Activated CD4-positive, alpha-beta T cell treated with anti-CD3 and anti-CD28 coated beads, Interleukin-2, amount 10 ng/mL, durations not matched to agents 7 days and 5 days (primary cell): ENCODE measurements at places on chromosomes 7 and 10. TPM values are rescaled to one million over a fixed set of nuclear protein-coding genes. Genes with fewer than 3 reads are reported as not detected.

DNA sequence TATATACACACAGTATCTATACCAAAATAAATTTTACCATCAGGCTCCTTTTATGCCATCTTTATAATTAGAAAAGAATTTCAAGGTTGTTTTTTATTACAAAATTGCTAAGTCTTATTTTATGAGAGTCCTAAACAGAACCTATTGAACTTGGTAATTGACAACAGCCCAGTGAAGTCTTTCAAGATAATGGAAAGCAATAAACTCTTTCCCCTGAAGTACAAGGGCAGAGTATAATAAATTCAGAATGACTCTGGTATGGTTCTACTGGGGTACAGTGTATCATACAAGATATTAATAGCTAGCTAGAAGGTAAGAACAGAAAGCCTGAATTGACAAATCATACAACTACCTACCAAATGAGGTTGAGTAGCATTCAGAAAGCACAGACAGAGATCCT is 26.2 kb upstream of the CUBN start:
- no peak for DNase-seq

DNA sequence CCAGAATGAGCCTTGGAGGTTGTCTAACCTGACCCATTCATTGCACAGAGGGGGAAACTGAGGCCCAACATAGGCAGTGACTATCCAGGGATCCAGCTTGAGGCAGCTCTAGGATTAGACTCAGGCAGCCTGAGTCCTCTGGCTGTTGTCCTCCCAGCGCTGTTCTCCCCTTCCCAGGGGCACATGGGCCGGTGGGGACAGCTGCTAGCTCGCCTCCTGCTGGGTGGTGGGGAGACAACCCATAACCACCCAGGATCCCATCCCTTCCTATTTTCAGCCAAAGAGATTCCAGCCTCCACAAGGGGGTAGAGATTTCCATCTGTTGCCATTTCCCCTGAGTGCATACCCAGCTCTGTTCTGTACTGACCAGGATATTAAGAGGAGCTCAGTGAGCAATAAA is 145.1 kb upstream of the GPR26 start:
- DNase-seq, result no peak

Gene CDHR3
- total RNA-seq, result 3.7 TPM

DNA sequence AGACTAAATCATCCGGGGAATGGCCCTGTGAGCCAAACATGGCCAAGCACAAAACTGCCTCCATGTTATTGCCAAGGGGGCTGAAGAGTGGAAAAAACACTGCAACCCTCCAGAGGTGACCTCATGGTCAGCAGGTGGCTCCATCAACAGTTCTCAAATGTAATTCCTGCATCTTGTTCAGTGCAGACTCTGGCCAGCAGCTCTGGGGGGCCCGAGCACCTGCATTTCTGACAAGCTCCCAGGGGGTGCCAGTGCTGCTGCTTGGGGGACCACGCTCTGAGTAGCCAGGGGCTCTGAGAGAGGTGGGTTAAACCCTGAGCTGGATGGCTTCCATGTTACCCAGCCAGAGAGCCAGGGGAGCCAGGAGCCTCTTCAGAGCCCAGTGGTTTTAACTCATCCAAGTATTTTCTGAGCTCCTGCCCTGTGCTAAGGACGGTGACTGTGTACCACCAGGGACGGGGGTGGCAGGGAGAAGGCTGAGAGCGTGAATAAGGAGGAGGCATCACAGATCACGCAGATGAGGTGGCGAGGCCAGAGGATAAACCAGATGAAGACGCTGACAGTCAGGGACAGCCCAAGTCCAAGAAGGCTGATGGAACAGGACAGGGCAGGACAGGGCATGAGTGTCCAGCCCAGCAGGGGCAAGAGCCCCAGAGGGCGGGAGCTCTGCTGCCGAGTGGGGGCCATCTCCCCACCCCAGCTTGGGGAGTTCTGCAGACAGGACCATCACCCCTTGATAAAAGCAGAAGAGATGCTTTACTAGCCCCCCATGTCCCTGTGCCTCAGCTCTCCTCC is 52.9 kb downstream of the CLEC2L start:
- DNase-seq, result no peak

- DNase-seq, result no peak
Measured at GRCh38 chr10:35739998-35740397, 97.9 kb upstream of the FZD8 start.

Gene C10orf53
- total RNA-seq, result not detected

- no peak for DNase-seq
Measured at GRCh38 chr7:130648580-130648979, 20.0 kb downstream of the COPG2 start.

DNA sequence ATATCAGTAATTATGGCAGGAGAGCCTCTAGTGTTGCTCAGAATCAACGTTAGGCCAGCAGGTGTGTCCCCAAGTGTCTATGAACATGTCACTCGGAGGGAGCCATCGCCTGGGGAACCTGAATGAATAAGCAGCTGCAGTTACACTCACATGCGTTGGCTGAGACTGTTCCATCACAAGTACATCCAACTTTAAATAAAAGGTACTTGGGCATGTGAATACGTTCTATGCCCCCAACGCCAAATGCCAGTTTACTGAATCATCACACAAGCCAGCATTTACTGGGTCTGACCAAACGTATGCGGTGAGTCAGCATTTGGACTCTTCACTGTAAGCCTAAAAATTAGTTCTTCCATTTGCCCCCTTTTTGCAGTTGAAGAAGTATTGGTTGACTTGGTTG is 207.6 kb upstream of the PLXNA4 start:
- no peak for DNase-seq

DNA sequence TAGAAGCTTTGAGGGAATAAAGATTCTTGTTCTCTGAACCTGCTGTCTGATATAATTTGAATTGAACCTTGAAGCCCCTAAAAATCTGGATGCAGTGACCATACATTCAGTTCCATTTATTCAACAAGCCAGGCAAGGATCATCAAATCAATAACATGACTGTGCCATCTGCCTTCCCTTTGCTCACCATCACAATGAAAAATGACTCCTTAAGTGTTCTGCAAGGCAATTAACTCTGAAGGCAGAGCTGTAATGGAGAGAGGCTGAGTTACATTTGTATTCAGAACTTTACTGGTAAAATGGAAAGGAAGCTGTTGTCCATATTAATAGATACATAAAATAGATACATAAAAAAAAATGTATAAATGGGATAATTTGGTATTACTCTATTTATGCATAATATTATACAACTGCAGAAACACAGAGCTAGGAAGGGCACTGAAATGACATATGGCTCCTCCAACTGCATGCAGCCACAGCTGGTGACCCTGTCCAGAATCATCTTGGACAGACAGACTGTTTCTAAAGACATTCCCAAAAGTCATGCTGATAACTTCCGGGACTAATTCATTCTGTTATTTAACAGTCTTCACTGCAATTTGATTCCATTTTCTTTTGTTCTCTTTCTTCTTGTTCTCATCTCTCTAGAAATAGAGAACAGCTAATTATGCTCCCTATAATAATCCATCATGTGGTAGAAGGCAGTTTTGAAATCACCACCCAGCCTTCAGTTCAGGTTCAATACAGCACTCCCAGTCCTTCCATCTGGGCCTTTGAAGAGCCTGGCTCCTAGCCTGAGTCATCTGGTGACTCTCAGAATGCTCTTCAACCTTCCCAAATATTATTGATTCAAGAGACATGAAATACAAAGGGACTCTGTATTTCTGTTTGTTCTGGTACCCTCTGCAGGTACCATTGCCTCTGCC is 412.6 kb downstream of the GFRA1 start:
- DNase-seq, result no peak

Gene PRR15
- not detected for total RNA-seq

GRCh38 chr7:132377015-132377414 is 199.3 kb downstream of the PLXNA4 start:
- no peak for DNase-seq

Gene CFAP58
- 0.22 TPM for total RNA-seq

GRCh38 chr7:145009876-145010275 is 174.0 kb upstream of the TPK1 start:
- no peak for DNase-seq

DNA sequence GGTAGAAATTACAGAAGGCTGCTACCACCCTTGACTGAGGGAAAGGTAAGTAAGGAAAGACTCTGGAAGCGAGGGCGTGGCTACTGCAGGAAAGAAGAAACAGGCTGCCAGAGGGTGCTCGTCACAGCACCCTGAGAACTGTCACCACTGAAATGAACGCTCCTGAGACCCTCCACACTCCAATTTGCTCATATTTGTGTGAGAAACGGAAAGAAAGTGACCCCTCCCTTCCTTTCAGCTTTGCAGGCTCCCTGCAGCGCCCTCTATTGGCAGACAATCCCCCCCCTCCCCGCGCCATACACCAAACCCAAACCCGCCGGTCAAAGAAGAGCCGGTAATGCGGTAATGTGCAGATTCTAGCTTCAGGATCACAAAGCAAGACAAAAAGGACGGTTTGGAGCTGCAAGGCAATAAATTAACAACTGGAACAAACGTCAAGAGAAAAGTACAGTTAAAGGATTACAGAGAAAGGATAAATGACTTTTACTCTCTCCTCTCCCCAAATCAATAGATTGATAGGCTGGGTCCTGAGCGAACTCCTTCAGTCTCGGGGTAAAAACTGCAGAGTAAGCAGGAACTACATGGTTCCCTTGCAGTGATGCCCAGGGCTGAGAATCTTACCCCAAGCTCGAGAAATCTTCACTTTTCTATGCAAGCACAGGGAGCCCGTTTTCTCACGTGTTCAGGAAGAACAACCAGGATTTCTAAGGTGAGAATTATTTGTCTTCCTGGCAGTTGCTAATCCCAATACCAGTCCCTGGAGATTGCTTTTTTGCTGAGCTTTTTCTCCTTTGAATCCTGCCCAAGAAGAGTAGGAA is 47.6 kb downstream of the STEAP1B start:
- DNase-seq, result peak; percentile 48

- no peak for DNase-seq
Measured at GRCh38 chr7:155584261-155584660, 37.9 kb upstream of the CNPY1 start.

Gene PWWP2B
- 9.3 TPM for total RNA-seq

Gene RNF32
- total RNA-seq, result 2.2 TPM

- no peak for DNase-seq
Measured at GRCh38 chr10:115918812-115919211, 354.2 kb downstream of the GFRA1 start.

DNA sequence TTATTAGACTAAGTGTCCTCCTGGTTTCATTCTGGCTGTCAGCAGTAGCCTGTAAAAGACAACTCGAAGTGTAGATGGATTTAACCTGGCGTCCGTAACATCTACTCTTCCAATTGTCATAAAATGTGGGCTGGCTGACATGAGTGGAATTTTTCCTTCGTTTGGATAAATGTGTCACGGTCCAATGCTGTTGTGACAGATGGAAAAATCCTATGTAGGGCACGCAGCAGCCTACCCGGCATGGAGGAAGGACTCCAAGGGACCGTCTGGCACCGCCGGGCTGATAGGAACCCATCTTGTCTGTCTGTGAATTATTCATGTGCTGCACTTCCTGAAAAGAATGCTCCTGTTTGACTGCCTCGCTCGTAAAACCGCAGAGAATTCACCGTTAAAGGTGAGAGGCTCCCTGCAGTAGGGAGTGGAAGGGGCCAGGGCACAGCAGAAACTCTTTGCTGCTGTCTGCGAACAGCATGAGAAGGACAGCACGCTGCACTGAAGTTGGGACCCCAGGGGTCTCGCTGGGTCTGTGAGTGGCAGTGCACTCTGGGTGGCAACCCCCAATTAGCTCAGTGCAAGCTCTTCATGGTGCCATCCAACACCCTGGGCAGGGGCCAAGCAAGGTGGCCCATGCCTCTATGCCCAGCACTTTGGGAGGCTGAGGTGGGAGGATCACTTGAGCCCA is 1.6 kb upstream of the ORAI2 start:
- peak; percentile 67 for DNase-seq

DNA sequence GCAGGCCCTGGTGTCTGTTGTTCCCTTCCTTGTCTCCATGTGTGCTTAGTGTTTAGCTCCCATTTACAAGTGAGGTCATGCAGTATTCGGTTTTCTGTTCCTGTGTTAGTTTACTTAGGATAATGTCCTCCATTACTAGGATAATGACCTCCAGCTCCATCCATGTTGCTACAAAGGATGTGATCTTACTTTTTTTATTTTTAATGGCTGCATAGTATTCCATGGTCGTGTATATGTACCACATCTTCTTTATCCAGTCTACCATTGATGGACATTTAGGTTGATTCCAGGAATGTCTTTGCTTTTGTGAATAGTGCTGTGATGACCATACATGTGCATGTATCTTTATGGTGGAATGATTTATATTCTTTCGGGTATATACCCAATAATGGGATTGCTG is 333.4 kb downstream of the EXOC4 start:
- DNase-seq, result no peak

- no peak for DNase-seq
Measured at GRCh38 chr7:98797150-98797549, 72.7 kb downstream of the TMEM130 start.

Gene HECTD2
- 3.1 TPM for total RNA-seq

GRCh38 chr7:28941633-28942032 is 16.5 kb downstream of the TRIL start:
- no peak for DNase-seq

Gene EPHA1
- 11.4 TPM for total RNA-seq

GRCh38 chr7:147183276-147183675 is 1066.7 kb downstream of the CNTNAP2 start:
- no peak for DNase-seq

- no peak for DNase-seq
Measured at GRCh38 chr7:112462236-112462635, 12.0 kb downstream of the IFRD1 start.

DNA sequence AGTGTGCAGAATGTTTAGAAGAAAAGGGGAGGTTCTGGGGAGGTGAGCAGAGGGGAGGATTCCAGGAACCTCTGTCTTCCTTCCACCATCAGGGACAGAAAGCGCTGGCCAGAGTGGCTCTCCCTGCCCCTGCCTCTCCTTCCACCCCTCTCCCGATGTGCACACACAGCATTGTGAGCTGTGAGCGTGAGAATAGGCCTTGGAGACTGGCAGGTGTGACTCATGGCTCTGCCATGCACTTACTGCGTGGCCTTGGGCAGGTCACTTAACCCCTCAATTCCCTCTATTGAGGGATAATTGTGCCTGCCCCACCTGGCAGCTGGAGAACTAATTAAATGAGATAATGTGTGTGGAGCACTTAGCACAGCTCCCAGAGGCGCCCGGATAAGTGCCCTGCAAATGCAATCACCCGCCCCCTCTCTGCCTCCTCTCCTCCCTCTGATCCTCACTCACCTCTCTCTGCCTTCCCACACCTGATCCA is 115.4 kb downstream of the ZMIZ1 start:
- DNase-seq, result no peak

DNA sequence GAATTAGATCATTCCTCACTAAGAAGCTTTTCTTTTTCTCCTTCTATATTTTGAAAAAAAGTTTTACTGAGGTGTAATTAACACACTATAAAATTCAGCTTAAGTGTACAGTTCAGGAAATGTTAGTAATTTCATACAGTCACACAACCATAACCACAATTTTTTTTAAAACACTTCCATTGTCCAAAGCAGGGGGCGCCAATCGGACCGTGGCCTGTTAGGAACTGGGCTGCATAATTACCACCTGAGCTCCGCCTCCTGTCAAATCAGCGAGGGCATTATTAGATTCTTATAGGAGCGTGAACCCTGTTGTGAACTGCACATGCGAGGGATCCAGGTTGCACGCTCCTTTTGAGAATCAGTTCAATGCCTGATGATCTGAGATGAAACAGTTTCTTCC is 427.1 kb downstream of the TFEC start:
- no peak for DNase-seq

GRCh38 chr10:26499426-26499825 is 61.3 kb downstream of the APBB1IP start:
- DNase-seq, result no peak

- no peak for DNase-seq
Measured at GRCh38 chr7:124155432-124156022, 122.7 kb upstream of the TMEM229A start.

- DNase-seq, result no peak
Measured at GRCh38 chr10:92502296-92502808, 71.5 kb downstream of the IDE start.

Gene ANKRD61
- total RNA-seq, result 0.22 TPM

Gene PLXDC2
- total RNA-seq, result not detected
